ENCODE measurements at places on chromosomes 3 and 15. TPM values are rescaled to one million over a fixed set of nuclear protein-coding genes. Genes with fewer than 3 reads are reported as not detected.

- no peak for DNase-seq
These were observed 21.0 kb downstream of the PLXNB1 start for GRCh38 chr3:48408823-48409281.

The CPN2 gene
- not detected for polyA plus RNA-seq

- no peak for DNase-seq
These were observed 9.3 kb upstream of the P3H2 start for GRCh38 chr3:190130037-190130436.

The PRSS50 gene
- not detected for polyA plus RNA-seq

GRCh38 chr15:73796331-73796831 lies 43.2 kb upstream of the INSYN1 start:
- no peak for DNase-seq

GRCh38 chr3:22315925-22316324 lies 564.9 kb upstream of the ZNF385D start:
- no peak for DNase-seq

- DNase-seq = no peak
These were observed 17.7 kb downstream of the MUC20 start for GRCh38 chr3:195738274-195739044.

- DNase-seq = no peak
These were observed 81.3 kb upstream of the ZBED2 start for GRCh38 chr3:111676211-111677006.

DNA sequence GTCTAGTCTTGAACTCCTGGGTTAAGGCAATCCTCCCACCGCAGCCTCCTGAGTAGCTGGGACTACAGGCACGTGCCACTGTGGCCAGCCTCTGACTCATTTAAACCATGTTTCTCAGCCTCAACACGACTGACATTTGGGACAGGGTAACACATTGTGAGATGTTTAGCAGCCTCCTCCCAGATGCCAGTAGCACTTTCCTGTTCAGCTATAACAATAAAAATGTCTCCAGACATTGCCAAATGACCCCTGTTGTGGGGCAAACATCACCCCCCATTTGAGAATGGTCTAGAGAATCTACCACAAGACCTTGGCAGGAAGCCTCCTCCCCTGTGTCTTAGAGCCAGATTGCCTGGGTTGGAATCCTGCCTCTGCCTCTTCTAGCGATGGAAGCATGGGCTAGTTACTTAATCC lies 8.4 kb downstream of the TMEM40 start:
- no peak for DNase-seq

DNA sequence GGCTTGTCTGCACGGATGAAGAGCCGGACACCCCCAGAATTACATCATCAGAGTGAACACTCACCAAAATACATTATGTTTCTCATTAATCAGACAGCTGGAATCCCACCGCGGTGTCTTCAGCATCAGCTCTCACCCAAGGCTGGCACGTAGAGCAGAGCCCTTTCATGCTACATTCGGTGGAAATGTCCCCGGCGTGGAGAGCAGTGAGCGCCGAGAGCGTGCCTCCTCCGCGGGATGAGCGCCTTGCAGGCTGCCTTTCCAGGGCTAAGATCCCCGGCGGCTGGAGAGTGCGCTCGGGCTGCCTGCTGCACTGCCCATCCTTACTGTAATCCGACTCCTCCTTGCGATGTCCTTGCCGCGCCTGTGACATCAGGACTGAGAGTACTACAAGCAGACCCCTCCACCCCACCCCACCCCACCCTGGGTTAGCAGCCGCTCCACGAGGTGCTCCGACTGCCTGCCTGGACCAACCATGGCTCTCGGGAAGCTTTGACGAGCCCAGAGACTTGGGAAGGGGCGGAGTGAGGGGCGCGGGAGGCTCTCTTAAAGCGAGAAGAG lies at the start of gene ZNF385D:
Gene ZNF385D (minus strand): TSS at position 380 of the 561 bp plus-strand sequence. CDS start 294 bp downstream, at position 86.
- DNase-seq = no peak

- no peak for DNase-seq
These were observed 71.8 kb downstream of the SENP2 start for GRCh38 chr3:185657691-185658503.

DNA sequence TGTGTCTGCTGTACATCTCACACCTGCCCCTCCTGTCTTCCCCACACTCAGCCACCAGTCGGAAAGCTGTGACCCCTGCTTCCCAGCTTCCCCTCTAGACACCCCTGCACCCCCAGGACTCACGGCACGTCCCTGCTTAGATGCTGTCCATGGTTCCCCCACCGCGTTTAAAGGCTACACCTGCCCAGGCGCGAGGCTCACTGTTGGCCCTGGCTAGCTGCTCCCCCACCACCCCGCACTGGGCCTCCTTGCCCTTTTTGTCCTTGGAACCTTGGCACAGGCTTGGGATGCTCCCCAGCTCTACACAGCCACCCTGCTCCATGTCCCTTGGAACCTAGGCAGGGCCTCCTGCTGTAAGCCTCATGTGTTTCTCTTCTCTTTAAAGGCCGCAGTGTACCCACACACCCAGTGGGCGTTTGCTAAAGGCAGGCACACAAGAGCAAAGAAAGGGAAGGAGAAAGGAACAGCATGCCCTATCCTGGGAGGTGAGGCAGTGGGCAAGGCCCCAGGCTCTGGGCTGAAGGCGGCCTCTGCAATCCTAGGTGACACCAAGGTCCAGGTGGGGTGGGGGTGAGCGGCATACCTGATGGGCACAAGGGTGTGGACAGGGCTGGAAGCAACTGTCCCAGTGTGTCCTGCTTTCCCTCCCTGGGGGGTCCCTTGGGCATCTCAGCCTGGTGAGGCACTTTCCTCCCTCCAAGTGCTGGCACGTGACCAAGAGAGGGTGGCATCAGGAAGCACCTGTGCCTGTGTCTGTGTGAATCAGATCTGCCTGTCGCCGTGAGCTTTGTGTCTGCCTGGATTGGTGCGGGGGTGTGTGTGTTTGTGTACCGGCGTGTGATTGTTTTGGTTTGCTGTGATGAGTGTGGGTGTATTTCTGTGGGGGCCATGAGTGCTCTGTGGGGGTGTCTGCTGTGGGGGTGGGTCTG lies 54.4 kb downstream of the TPRA1 start:
- no peak for DNase-seq

GRCh38 chr3:73508330-73508954 lies 116.3 kb downstream of the PDZRN3 start:
- peak; percentile 1 for DNase-seq

The GCHFR gene
- 2.7 TPM for polyA plus RNA-seq

The FAM107A gene
- not detected for polyA plus RNA-seq

The SENP7 gene
- 2.7 TPM for polyA plus RNA-seq

The ISLR2 gene
- not detected for polyA plus RNA-seq

DNA sequence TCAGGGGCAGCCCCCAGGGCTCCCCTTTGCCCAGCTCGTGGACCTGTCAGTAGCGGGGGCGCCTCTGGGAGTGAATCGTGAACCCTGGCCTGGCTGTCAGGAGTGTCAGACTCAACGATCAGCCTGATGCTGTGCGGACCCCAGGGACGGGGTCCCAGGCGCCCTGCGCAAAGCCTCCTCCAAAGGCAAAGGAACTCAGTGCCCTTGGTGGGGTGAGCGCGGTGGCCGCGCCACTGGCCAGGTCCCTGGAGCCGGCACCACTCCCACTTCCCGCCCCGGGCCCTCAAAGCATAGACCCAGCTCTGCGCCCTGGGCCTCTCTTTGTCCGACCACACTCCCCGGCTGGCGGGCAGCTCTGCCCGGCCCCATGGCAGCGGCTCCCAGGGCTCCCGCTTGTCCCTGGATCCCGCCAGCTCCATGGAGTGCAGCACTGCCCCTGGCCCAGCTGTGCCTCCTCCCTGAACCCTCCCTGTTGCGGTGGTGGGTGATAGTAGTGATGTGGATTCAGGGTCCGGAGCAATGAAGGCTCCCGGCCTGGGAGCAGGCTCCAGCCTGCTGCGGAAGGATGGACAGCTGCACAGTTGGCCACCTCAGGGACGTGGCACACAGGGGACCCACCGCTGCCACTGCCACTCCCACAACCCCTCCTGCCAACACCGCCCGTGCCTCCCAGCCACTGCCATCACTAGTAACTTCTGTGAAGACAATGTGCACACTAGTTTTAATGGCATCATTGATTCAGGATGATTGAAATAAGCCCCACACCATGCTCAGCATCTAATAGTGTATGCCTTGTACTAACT lies 263.8 kb downstream of the ZBBX start:
- no peak for DNase-seq

DNA sequence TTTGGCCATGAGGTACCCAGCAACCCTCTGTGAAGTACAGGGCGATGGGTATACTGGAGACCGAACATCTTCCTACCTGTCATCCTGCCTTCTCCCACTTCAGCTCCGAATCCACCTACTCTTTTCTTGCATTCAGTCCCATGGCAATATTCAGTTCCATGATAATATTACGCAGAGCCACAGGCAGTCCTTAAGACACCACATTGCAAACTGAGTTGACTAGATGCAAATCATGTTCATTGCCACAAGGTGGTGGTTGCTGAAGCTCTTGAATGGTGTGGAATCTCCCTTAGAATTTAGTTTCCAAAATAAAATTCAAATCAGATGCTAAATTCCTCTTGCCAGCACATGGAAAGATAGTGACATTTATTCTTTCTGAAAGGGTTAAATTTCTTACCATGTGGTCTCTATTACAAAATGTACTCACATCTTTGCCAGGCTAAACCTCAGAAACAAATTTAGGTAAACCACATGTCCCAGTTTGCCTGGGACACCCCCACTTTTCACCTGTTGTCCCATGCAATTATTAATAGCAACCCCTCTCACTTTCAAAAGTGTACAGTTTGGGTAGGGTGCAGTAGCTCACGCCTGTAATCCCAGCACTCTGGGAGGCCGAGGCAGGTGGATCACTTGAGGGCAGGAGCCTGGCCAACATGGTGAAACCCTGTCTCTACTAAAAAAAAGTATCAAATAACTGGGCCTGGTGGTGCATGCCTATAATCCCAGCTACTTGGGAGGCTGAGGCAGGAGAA lies 1.7 kb upstream of the NME9 start:
- DNase-seq = no peak

DNA sequence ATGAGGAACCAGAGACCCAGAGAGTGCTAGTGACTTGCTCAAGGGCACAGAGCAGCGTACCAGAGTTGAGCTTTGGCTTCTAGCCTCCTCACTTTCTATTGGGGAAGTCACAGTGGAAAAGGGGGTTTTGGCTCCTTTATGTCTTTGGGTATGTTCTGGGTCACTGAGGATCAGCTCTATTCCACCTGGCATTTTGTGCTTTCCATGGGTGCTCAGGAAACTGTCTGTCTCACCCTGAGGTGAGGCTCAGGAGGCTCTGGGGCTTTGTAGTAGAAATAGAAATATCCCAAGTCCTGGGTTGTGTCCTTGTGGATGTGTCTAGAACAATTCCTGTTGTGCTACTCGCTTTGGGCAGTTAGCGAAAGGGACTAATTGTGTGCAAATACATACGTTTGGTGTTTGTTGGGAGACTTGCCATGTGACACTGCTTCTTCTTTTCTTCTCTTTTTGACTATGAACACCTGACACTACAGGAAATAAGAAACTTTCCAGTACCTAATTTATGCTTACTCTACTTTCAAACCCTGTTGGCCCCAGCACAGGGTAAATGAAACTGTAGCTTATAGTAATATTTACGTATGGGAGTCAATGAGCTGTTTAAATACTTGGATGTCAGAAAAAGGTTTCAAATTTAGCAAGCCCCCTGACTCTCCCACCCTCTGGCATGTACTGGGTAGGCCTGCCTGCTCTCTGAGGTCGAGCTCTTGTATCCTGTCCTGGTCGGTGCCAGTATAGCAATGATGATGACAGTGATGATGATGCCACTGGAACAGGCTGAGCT lies 35.6 kb downstream of the SMAD3 start:
- no peak for DNase-seq

- no peak for DNase-seq
These were observed 174.0 kb downstream of the SUCNR1 start for GRCh38 chr3:152047465-152047864.

DNA sequence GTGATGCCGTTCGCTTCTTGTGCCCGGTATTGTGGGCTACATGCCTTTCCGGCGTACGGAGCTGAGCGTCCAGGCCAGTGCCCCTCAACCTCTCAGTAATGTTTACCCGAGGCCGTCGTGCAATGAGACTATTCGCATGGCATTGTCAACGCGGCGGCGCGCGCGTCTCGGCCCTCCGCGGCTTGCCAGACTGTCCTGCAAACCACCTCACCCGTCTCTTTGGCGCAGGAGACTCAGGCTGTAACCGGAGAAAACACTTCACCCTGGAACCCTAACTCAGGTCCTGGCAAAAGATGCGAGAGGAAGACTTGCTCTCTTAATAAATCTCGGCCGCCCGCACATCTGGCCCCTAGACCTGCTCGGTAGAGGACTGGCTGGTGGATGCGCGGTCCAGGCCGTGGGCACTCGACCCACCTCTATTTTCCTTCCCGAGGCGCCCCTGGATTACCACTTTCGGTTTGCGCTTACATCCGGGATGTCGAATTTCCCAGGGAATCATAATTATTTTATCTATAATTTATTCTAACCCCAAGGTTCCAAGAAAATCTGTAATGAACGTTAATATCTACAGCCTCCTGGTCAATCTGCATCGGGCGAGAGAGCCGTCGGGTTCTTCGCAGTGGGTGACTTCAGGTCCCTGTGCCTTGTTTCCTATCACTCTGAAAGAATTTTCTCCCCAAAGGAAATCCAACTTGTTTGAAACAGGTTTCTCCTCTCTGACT lies 71.8 kb upstream of the POLG start:
- DNase-seq = no peak

The MCTP2 gene
- 21.2 TPM for polyA plus RNA-seq

The ACVR2B gene
- polyA plus RNA-seq = 0.37 TPM

The USP50 gene
- not detected for polyA plus RNA-seq

- no peak for DNase-seq
These were observed 24.2 kb upstream of the LXN start for GRCh38 chr3:158696618-158697017.

DNA sequence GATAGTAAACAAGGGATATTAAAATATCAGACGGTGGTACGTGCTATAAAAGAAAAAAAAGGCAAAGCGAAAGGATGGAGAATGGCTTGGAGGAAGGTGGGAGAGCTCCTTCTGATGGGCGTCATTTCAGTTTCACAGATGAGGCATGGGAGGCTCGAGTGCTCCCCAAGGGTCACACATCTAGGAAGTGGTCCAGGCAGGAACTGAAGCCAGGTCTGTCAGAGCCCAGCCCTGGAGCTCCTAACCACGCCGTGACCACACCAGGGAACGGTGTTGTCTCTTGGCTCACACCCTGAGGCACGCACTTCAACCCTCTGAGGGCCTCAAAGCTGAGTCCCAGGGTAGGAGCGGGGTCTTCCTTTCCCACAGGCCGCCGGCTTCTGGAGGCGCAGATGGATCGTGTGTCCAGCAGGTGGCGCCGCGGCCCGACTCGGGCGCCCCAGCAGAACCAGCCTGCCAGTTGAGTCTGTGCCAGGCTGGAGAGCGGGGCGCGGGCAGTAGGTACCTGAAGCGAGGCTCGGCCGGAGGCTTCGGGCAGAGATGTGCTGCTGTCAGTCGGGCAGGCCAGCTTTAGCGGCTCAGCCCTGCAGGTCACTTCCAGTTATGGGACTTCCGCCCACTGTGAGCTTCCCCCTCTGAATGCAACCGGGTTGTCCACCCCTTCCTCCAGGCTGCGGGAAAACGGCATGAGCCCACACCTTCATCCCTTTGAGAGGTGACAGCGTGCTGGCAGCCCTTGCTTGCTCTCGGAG lies 68.1 kb downstream of the SLC6A1 start:
- peak; percentile 5 for DNase-seq

The GOLGA8H gene
- polyA plus RNA-seq = not detected

DNA sequence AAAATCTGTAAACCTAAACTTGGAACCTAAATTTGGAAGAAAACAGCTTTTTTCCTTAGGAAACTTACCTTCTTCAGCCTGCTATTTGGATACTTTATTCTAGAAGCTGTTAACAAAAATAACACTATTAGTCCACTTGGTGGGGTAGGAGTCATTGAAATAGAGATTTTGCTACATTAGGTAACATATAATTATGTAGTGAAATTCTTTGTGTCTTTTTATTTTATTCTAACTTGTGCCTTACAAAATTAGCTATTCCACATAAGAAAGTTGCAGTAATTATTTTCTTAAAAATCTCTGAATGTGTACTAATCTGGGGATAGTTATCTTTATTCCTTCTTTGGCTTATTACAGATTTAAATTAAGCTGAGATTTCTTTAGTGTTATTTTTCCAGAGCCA lies 360.4 kb upstream of the ROBO2 start:
- DNase-seq = no peak
